Activated naive CD4-positive, alpha-beta T cell treated with Interleukin-2 at 50 U/mL for 16 hours (primary cell): ENCODE measurements at places on chromosomes 1 and 21.

DNA sequence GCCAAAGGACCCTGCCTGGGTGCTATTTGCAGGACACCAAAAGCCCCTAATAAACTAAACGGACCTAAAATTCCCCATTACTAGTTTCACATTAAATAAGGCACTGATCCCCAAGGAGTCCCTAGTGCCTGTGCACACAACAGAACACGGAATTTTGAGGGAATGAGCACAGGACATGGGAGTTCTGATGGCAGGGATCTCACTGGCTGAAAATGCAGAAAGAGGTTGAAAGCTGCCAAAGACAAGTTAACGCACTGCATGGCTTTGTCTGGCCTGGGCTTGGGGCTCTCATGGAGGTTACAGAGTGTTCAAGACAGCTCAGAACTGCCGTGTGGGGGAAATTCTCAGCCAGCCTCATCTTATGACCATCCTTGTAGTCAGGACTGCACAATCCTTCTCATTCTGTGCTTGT lies 15.6 kb upstream of the ATP1B1 start:
- DNase-seq = no peak

DNA sequence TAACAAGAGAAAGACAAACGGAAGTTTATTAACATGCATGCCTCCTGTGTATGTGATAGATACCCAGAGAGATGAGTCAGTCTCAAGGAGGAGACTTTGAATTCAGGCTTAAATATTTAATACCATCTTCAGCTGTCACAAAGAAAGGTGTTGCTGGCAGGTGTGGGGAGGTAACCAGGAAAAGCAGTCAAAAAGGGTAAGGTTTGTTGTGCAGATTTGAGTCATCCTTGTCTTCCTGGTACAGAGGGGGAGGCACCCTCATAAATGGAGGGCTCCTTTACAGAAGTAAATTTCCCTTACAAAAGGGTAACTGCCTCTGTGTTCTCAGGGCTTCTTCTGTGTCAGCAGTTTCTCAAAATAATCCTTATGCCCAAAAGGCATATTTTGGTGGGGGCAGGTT lies 75.2 kb upstream of the B3GALT5 start:
- no peak for DNase-seq

DNA sequence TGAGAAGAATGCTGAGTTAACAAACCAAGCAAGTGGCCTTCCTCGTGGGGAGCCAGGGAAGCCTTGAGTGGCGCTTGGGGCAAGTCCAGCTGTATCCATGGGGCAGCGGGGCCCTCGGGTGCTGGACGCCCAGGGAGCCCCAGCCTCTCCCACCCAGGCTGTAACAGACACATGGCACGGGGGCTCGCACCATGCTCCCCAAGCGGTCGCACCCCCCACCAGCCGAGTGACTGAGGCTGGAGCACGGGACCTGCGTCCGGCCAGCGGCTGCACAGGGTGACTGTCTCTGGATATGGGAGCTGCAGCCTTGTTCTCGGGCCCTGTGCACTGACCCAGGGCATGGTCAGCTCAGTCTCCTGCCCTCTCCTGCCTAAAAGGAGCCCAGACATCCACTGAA lies 53.9 kb upstream of the ACTRT2 start:
- no peak for DNase-seq

DNA sequence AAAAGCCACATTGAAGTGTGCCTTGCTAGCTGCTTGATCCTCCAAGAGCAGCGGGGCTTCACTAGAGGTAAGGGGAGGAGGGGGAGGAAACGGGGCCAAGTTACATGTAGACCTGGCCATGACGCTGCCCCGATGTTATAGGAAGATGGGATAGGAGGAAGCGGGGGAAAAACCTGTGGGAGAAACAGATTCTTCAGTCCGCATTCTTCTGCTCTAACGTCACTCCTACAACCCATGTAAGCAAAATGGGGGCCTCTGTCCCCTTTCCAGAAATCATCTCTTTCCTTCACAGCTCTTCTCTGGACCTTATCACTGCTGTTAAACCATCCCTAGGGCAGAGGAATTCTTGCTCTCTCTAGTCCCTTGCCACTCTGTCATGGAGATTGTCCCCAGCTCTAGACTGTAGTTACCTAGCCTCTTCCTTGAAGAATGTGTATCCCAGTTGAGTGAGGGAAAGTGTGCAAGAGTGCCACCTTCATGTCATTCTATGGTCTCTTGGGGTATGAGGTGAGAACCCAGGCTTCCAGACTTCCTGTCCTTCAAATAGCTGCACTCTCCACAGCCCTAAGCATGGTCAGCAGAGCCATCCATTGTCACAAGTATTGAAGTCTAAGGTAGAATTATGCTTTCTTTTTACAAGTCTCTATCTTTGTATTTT lies 11.4 kb downstream of the PLEKHO1 start:
- no peak for DNase-seq

DNA sequence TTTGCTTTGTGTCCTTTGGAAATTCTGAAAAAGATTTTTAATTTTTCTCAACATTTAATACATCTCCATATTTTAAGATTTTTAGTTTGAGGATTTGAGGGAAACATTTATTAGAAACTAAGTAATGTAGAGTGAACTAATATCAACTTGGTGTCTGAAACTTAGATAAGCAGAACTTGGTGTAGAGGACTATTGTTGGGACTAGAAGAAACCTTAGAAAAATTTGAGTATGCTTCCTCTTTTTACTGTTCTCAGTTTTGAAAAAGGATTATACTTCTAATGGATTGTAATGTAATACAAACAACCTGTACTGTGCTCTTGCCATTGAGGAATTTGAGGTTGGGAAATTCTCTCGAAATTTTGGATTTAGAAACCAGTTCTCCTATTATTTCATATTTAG lies 2.4 kb downstream of the FNBP1L start:
- DNase-seq = no peak

DNA sequence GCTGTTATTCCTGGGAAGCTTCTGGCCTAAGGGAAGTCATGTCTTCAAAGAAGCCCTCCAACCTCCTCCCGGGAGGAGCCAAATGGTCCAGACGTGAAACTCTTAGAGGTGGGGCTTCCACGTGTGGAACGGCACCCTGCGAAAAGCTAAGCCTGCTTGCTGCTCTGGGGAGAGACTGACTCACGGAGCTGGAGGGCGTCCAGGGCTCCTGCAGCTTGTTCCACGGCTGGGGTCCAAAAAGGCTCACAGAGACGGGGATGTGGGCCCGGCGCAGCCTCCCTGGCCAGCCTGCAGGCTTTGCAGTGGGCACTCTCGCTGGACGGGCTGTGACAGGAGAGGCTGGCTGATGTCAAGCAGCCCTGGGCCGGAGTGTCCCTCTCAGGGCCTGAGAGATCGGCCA lies 105.1 kb downstream of the COLGALT2 start:
- DNase-seq = no peak

- DNase-seq = no peak
These were observed 1521.4 kb downstream of the PLA2G4A start for GRCh38 chr1:188350104-188350503.

DNA sequence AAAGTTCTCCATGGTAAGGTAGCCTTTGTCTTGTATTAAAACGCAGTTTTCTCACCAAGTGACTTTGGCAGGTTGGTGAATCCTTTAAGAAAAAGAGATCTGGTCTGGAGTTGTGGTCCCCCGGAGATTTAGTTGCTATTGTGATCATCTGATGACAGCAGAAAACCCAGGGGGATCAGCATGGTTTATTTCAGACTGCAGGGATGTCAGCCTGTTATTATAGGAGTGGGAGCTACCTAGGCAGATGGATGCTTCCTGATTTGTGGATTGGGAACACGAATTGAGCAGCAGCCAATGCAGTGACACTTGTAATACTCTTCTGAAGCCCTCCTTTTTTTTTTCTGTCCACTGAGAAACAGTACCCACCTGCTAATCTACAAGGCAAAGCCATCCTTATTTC lies 150.2 kb downstream of the ST6GALNAC3 start:
- DNase-seq = no peak

- DNase-seq = no peak
These were observed 296.5 kb downstream of the SIPA1L2 start for GRCh38 chr1:232333419-232333767.

- DNase-seq = no peak
These were observed 5.7 kb downstream of the MAP3K6 start for GRCh38 chr1:27361044-27361402.

GRCh38 chr1:15628003-15628402 lies 10.7 kb downstream of the DDI2 start:
- DNase-seq = no peak

- no peak for DNase-seq
These were observed 14.4 kb upstream of the FCRL5 start for GRCh38 chr1:157566484-157567300.

DNA sequence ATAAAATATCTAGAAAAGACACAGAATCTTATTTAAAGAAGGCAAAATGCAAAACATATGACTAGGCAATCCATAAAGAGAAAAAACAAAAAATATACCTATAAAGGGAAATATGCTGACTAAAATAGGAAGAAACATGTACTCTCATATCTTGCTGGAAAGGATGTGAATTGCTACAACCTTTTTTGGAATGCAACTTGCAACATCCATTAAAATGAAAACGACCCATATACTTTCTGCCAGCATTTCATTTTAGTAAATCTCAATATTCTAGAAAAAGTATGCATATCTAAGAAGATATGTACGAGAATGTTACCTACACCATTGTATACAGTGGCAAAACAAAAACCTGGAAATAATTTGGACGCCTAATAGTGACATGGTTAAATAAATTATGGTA lies 56.6 kb downstream of the EDEM3 start:
- DNase-seq = no peak

DNA sequence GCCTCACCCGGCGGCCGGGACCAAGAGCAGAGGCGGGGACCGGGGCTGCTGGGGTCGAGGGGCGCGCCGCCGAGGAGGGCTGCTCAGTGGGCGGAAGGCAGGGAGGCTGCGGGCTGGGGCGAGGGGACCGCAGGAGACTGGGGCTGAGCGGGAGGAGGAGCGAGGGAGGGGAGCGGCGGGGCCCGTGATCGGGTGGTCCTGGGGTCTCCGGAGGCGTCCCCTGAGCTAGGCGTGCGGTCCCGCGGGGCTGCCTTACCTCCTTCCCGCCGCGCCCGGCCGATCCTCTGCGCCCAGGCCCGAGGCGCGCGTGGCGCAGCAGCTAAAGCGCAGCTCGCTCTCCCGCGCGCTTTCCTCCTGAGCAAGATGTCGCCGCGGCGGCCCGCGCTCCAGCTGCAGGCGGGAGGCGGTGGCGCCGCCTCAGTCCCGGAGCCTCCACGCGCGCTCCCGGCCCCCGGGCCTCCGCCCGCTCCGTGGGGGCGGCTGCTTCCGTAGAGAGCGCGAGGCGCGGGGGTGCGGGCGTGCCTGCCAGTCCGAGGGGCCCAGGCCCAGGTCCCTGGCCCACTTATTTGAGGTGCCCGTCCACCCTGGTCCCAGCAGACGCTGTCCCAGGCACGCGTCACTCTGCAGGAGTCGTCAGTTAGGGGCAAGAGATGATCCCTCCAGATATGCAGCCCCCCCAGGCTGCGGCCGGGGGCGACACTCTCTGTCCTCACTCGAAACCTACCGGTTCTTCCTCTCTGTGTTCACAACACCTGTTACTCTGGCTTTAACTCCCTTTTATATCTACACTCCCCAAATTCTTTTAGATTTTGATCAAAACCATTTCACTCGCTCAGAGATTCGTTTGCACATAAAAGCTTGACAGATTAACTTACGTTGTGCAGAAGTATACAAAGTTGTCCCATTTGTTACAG lies at the start of gene CCSAP:
CCSAP (minus strand) TSS at position 392 of the 914 bp plus-strand sequence. CDS start 582 bp downstream, outside the sequence.
- peak; percentile 55 for DNase-seq

- no peak for DNase-seq
These were observed 5.4 kb upstream of the ALG6 start for GRCh38 chr1:63362073-63362472.

- no peak for DNase-seq
These were observed 76.9 kb downstream of the EPS15 start for GRCh38 chr1:51442198-51442597.

DNA sequence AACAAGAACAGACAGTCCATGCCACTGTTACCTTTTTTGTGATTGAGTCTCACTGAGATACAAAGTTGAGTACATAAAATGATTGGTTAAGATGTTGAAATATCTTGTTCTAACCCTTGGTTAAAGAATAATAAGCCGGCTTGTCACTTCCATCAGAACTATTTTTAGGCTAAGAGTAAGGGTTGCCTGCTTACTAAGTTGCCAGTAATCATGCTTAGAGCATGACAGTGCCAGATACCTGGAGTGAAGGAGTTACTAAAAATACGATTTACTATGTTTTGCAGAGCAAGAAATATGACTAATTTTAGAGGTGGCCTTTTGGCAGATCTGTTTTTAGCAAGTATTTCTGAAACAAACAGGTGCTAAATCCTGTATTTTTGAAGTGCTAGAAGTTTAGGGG lies 6.0 kb downstream of the HUNK start:
- DNase-seq = no peak

DNA sequence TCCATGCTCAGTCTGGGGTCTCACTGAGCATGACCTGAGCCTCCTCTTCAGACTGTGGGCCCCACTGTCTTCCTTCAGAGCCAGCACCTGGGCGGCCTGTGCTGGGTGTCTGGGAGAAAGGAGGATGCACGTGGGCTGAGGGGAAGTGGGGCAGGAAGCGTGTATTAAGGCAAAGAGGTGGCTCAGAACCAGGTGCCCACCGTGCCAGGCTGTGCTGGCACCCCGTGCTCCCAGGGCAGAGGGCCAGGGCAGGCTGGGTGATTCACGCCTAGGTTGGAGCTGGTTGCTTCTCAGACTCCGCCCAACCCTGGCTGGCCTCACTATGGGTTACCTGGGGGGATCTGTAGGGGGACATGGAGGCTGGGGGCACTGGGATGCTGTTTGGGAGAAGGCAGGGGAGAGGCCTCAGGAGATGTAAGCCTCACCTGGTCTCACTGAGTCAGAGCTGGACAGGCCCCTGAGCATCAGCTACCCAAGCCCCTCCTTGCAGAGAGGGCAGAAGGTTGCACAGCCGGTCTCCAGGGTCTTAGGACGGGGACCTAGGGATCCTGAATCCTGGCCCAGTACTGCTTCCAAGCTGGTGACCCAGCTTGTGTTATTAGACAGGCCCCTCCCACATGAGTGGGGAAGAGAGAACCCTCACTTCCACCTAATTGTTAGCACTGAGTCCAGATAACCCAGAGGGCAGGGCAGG lies 18.6 kb upstream of the PADI1 start:
- no peak for DNase-seq

DNA sequence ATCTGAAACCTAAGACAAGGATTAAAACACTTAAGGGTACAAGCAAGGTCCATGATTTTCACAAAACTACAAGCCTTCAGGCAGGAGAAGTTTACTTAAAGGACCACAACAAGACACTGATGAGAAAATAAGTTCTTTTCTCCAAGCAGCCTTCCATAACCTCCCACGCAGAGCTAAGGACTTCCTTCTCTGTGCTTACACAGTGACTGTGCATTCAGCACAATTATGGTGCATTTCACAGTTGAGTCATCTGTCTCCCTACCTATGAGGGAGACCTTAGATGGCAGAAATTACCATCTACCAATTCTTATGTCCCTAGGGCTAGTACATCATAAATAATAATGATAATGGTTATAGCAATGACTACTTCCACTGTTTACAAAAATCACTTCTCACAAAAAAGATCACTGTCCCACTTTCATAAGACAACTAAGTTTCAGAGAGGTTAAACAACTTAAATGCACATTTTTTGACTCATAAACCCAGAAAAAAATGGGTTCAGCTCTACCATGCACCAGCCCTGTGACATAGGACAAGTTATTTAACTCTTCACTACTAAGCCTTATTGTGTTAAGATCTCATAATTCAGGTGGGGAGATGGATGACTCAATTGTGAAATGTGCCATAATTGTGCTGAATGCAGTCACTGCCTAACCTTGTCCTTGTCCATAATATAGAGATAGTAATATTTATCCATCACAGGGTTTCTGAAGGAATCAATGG lies 45.3 kb downstream of the TARBP1 start:
- DNase-seq = no peak
